ENCODE measurements at places on chromosomes 2 and 18. TPM values are rescaled to one million over a fixed set of nuclear protein-coding genes. Genes with fewer than 3 reads are reported as not detected.

- DNase-seq, result peak; percentile 50
These were observed 104.5 kb downstream of the MMADHC start for GRCh38 chr2:149483004-149483605.

DNA sequence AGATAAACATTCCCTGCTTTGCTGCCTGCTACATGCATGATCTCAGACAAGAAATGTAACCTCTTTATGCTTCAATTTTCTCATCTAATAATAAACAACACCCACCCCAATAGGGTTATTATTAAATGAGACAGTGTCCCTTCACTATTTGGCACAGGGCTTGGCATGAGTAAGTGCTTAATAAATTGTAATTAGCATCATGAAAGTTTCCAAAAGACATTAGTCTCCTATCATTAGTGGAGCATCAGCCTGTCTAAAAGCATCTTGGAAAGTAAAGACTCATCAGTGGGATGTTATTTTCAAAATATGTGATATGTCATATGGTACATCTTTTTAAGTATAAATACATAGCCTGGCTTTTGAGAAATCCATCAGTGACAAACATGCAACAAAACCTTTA is 275.0 kb downstream of the ZEB2 start:
- DNase-seq, result no peak

DNA sequence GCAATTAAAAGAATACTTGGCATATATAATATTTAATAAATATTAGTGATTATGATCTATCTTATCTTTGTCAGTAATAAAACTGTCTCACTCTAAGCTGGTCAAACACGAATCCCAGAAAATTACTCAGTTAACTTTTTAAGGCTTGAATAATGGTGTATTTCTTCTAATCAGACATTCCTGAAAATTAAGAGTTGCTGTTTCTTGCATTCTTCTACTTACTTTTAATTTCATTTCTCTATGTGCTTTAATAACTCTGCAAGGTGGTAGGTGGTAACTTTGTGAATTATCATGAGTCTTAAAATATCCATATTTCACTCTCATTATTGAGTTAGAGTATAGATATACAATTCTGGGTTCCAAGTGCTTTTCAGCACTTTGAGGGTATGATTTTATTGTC is 3.1 kb upstream of the SERPINB10 start:
- DNase-seq, result no peak

GRCh38 chr2:205930209-205930608 is 155.8 kb downstream of the INO80D start:
- no peak for DNase-seq

DNA sequence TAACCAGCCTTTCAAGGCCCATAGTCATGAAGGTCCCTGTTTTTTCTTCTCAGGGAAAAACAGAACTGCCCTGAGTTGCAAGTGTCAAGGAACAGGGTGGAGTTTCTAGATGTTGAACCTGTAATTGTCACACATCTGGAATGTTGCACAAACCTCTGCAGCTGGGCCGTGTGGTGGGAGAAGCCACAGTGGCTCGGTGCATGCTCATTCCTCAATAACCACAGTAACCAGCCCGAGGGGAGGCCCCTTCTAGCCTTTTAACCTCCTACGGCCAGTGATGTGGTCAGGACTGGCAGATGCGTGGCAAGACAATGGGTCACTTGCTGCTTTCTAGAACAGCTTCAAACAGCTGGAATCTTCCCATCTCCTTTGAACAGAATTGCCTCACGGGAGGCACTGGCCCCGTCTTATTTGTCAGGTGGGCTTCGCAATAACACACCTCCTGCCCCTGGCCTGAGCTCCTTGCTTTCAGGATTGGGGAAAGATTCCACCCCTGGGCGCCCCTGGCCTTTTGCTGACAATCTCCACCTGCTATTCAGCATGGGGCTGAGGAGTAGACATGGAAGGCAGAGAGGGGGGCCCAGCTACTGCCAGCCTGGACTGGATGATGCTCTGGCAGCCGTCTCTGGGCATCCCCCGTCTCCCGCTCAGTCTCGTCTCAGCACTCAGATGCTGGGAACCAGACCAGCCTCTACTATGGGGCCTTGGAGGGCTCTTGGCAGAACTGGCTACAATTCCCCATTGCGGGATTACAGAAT is 102.9 kb downstream of the KLHL29 start:
- peak; percentile 30 for DNase-seq

DNA sequence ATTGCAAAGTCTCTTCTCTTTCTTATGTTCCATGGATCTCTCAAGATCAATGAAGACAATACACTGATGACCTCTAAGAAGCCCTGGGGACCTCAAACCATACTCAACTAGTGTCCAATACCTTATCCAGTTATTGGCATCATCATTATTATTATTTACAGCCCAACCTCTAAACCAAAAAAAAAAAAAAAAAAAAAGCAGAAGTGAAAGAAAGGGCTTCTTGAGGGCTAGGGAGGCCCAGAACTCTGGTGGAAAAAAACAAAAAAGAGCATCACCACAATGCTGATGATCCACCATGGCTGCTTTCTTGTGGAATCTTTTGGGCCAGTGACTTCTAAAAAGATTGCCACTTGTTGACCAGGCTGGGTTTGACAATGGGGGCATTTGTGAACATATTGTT is 324.9 kb downstream of the LPIN1 start:
- no peak for DNase-seq

DNA sequence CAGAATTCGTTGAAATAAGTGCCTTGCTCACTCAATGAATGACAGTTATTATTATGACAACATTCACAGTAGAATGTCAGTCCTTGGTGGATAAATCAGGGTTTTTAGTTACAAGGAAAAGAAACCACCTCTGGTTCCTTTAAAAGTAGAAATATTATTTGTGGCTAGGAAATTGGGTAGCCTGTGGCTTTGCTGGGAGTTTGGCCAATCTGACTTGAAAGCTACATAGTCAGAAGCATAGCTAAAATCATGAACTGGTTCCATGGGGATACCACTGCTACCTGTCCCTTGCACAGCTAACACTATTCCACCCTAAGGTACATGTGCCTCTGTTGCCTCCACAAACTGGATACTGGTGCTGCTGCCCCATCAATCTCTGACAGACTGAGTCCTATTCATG is 12.8 kb upstream of the SMCHD1 start:
- no peak for DNase-seq

PFN4 gene
- 0.83 TPM for total RNA-seq

SULT1C4 gene
- total RNA-seq, result 7.1 TPM

CD8B2 gene
- not detected for total RNA-seq

ALLC gene
- total RNA-seq, result 0.23 TPM
